ENCODE measurements at places on chromosomes 3 and 15.

DNA sequence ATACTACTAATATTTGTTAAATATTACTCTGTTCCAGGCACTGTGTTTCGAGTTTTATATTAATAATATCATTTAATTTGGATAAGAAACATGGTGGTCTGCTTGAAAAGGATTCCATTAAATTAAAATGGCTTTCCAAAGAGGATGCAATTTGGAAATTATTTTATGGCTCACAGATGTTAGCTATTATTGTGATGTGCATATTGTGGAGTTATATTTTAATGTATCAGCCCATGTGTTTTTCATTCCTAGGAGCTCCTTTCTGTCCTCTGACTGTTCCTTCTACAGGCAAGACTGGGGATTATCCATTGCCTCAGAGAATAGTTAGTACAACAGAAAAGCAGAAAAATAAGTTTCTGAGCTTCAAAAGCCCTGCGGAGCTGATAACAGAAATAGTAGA is 376.7 kb upstream of the PDZRN3 start:
- DNase-seq: no peak

GRCh38 chr3:13766128-13766527 is 113.7 kb downstream of the WNT7A start:
- DNase-seq: no peak

DNA sequence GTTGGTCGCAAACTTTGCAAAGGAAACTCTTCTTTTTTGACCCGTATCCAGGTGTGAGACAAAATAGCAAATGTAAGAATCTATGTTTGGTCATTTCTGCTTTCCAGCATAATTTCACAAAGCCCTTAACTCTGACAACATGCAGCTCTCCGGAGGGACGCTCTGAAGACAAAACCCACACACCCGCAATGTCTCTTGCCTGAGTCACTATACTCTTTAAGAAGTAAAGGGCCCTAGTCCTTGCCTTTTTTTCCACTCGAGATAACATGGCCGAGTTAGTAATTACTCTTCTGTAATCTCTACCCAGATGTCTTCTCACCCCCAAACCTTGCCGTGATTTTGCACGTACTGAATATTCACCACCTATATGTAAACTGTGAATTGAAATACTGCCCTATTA is 115.7 kb upstream of the ADAMTS9 start:
- DNase-seq: no peak

GRCh38 chr15:76962337-76963013 is 30.9 kb downstream of the RCN2 start:
- DNase-seq: no peak

GRCh38 chr15:80904998-80905397 is 84.6 kb downstream of the MESD start:
- no peak for DNase-seq

DNA sequence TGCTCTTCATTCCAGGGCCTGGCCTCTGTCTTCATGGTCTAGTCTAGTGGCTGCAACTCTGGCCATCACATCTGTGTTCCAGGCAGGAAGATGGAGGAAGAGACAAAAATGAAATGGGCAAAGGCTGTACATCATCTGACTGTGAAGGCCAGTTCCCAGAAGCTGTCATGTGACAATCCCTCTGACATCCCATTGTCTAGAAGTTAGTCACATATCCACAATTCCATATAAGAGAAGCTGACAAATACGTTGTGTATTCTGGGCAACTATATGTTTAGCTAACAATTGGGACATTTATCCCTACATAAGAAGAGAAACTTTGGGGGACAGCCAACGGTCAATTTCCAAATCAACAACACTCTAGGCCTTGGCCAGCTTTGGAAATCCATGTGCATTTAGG is 34.5 kb upstream of the C3orf70 start:
- DNase-seq: no peak

DNA sequence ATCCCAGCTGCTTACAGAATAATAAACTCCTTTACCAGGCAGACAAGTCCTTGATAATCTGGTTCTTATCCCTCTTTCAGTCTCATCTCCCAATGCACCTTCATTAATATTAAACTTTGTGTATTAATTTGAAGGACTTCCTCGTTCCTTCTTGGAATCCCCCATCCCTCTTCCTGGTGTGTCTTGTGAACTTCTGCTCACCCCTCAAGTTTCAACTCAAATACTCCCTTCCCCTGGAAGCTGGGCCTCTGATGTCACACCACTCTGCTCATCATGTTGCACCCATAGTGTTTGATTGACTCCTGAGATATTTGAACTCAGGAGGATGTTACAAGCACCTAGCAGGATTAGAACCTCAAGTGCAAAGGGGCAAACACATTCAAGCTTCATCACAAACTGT is 3.3 kb upstream of the STT3B start:
- no peak for DNase-seq

DNA sequence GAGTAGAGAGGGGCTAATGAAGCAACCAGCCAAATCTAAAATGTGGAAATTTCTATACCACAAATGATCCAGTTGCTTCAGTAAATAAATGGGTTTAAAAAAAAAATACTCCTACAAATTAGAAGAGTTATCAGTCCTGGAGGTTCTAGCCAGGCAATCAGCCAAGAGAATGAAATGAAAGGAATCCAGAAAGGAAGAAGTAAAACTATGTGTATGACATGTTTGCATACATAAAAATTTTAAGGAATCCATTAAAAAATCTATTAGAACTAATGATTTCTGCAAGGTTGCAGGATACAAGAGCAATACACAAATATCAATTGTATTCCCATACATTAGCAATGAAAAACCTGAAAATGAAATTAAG is 9.6 kb downstream of the MESP2 start:
- no peak for DNase-seq

- no peak for DNase-seq
Observed at GRCh38 chr3:42946050-42946449, 33.1 kb upstream of the GASK1A start.

- no peak for DNase-seq
Observed at GRCh38 chr15:66620744-66621344, 55.0 kb upstream of the LCTL start.

DNA sequence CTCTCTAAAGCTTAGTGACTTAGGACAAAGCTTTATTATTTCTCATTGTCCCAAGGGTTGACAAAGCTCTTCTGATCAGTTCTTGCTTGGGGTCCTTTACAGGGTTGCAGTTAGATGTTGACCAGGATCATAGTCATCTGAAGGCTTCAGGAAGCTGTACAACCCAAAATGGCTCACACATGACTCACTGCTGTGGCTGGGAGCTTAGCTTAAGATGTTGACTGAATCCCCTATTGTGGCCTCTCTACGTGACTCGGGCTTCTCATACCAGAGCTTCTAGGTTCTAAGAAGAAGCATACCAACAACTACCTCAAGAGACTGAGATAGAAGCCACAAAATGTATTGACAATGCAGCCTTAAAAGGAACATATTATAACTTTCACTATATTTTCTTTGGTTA is 569.6 kb upstream of the ROBO2 start:
- no peak for DNase-seq

DNA sequence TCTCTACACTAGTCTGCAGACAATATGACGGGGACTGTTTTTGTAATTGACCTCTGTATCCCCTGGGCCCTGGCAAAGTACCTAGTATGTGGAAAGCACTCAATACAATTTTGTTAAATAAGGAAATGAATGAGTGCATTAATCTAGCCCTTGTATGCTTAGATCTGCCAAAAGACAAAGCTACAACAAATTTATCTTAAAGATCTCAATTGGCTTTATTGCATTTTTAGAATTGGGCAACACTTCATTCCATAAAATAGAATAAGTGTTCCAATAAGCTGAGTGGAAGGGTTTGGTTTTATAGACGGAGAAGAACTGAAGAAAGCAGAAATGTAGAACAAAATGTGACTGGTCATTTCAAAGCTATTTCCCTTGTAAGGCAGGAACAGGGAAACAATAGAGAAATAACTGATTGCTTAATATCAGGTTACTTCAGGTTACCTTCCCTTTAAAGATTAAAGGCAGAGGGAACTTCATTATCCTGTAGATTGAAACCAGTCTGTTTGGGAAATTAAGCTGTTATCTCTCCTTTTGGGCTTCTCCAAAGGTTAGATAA is 108.3 kb upstream of the MME start:
- DNase-seq: no peak

GRCh38 chr15:40877694-40878093 is 3.7 kb upstream of the RHOV start:
- no peak for DNase-seq

GRCh38 chr3:50572158-50572557 is 2.8 kb downstream of the HEMK1 start:
- peak; percentile 86 for DNase-seq

- DNase-seq: no peak
Observed at GRCh38 chr3:138914870-138915502, 32.0 kb downstream of the FOXL2 start.

DNA sequence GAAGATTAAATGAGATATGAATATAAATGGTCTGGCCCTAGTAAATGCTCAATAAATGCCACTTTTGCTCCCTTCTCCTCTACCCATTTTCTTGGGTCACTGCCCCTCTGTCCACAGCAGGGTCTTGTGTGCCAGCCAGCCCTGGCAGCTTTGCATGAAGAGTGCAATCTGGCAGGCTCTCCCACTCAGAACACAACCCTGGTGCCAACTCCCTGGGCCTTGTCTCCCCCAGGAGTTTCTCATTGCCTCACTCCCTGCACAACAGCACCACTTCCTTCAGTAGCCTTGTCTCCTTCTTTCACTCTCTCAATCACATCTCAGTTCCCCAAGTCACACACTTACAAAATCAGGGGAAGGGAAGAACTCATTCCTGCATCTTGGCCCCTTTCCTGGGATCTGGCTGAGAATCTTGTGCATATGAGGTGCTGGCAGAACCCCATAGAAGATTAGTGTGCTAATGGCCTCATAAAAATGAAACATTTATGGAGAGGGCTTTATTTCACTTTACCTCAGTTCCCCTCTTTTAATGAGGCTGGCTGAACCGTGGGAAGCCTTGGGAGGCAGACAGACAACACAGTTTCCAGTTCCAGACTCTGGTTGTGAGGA is 445.9 kb upstream of the PROK2 start:
- DNase-seq: no peak

- DNase-seq: no peak
Observed at GRCh38 chr3:37712421-37712820, 149.3 kb upstream of the CTDSPL start.

DNA sequence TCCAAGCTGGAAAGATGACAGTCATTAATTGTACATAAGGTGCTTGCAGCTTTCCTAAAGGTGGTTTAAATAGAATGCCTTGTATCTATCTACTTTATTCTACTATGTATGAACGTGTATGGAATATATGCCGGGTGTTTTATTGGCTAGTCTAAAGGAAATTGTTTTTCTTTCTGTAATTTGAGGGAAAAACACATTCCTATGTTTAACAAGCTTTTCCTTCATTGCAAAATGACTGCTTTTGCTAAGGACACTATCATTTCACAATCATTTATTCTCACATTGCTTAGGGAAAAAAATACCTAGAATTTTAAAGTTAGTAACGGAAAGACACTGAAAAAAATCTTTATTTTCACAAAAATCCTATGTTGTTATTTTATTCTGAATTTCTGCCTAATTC is 141.7 kb downstream of the WDR76 start:
- DNase-seq: no peak

GRCh38 chr15:25250906-25251622 is 187.8 kb downstream of the UBE3A start:
- DNase-seq: no peak

DNA sequence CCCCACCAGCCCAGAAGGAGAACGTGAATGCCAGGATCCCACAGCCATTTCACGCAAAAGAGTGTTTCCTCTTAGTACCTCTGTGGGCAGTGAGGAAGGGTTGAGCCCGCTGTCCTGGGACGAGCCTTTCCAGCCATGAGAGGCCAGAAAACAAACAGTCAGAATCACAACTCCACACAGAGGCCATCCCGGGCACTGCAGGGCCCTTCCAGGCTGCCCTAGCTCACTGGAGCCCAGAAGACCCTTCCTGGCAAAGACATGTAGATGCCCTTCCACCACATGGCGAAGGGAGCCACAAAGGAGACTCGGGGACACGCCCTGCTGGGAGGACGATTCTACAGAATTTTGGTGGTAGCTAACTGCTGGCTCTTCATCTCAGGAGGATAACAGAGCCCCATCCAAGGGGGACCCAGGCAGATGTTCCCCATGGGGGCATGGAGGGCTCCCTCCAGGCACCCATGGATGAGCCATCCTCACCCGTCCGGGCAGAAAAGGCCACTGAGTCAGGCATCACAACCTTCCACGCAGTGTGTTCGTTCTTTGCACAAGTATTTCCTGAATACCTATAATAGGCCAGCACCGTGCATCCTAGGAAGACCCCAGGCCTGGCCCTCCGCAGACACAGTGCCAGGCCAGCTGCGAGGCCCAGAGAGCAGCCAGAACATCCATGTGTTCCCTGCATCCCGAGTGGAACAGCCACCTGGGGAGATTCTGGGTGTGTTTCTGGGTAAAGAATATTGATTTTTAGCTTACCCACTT is 47.2 kb downstream of the SLC12A8 start:
- no peak for DNase-seq

GRCh38 chr3:180980611-180981010 is 8.9 kb downstream of the DNAJC19 start:
- DNase-seq: no peak

- no peak for DNase-seq
Observed at GRCh38 chr15:89654847-89655805, at the start of gene KIF7. Gene KIF7 (minus strand): TSS chr15:89655467. CDS start chr15:89652930, 2,537 bp downstream.

GRCh38 chr3:10463533-10464434 is 41.6 kb downstream of the ATP2B2 start:
- no peak for DNase-seq

DNA sequence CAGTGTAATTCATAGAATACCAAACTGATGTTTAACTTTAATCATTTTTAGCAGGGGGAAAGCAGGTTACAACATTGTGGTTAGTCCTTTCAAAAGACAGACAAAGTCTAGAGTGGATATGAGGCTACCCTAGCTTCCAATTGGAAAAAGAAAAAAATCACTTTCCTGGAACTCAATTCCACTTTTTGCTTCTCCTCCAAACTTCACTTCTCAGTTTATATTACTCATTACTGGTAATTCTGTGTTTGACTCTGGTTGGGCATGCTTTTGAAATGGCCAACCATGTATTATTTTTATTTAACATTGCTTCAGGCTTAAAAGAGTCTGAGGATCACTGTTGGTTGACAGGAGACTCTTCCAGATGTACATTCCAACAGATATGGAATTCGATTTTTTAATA is 84.8 kb downstream of the RAP2B start:
- DNase-seq: no peak

DNA sequence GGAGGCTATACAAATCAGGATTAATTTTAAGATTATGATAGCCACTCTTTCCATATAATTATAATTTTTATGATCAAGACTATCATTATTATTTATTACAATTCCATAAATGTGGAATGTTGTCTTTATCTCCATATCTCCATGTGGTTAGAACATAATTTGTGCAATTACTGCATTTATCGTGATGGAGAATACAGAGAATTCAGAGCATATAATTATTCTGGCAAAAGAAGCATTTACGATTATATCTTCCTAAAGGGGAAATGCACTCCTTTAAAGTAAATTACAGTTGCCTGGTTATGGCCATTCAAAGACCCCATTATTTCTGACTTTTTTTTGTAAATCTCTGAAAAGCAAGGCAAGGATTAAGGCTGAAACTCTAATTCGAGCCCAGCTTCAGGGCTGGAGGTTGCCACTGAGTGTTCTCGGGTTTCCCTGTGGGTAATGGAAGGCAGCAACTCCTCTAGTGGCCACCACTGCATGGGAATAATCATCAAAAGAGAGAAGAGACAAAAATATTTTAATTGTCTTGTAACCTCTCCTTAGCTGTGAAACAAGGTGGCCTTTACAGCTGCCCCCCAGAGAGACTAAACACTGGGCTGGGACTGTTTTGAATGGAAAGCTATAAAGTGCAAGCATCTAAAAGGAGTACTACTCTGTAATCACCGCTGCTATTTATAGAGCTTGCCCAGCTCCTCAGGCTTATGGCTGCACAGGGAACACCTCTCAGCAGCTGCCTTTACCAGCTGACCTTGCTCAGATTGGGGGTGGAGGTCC is 59.8 kb upstream of the PRTG start:
- DNase-seq: no peak

All from activated naive CD4-positive, alpha-beta T cell treated with Interleukin-2 at 50 U/mL for 16 hours (primary cell).